ENCODE measurements at places on chromosomes 7 and 10.

DNA sequence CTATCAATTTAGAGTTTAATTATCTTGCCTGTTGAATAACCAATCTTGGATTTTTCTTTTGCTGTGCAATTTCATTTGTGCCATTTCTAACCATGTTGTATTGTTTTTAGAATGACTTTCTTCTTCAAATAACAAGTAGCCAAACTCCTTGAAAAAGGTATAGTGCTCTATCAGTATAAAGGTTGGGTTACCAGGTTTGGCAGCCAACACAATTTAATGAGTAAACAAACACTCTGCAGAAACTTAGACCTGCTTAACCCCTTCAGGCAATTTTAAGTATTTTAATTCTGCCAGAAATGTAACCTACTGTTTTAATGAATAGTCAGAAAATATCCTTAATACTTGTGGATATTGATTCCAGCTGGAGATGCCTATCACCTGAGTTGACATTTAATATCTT lies 299.8 kb downstream of the ARL4A start:
- DNase-seq, result no peak

GRCh38 chr10:21990449-21990848 lies 13.1 kb downstream of the DNAJC1 start:
- DNase-seq, result no peak

- DNase-seq, result no peak
These were observed 4.6 kb upstream of the CFAP46 start for GRCh38 chr10:132946806-132947546.

- no peak for DNase-seq
These were observed 1.7 kb downstream of the ADAP1 start for GRCh38 chr7:952548-953441.

DNA sequence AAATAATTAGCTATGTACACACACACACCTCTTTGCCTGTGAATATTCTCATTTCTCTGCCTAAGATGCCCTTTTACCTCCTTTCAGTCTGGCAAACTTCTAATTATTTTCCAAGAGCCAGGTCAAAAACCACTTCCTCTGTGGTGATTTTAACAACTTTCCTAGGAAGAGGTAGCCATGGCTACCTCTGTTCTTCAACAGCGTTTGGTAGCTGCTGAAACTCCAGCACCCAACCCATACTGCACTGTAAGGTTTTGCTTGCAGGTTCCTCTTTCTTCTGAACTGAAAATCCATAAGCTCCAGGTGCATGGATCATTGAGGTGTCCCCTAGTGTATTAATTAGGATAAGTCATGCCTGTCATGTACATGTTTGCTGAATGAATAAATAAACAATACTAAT lies 25.6 kb downstream of the NRCAM start:
- DNase-seq, result no peak

GRCh38 chr7:72925546-72926120 lies 738 bp downstream of the POM121 start:
- DNase-seq, result no peak

DNA sequence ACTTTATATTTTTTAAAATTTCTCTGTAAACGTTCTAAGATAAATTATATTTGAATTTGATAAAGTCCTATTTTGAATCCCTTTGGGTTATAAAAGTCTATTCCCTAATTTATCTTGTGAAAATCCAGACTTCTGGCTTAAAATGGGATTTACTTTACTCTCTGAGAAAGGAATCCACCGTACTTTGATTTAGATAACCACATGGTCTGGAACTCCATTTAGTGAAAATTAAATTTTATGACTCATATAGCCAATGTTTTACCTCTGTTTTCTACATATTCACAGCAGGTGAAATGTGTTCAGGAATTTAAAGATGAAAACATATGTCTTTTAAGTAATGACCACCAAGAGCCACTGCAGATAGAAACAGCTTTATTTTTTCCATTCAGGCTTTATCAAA lies 141.8 kb upstream of the FGFR2 start:
- no peak for DNase-seq

GRCh38 chr10:4825868-4826791 lies at the start of gene AKR1E2:
AKR1E2 (plus strand) TSS chr10:4826207; CDS start chr10:4826325, 118 bp downstream.
- no peak for DNase-seq

DNA sequence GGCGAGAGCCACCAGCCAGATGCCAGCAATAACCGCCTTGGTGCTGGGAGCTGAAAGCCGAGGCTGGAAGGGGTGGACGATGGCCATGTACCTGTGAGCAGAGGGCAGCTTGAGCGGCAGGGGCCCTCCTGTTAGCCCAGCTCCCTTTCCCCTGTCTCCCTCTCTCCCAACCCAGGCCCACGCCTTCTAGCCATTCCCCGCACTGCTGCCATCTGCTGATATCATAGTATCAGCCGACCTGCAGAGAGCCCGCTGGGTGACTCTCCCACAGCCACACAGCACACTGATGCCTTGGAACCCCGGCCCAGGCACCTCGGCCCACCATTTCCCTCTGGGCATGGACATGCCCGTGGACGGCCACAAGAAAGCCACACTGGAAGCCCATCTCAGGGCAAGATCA lies 1.7 kb downstream of the TACR2 start:
- DNase-seq, result no peak

DNA sequence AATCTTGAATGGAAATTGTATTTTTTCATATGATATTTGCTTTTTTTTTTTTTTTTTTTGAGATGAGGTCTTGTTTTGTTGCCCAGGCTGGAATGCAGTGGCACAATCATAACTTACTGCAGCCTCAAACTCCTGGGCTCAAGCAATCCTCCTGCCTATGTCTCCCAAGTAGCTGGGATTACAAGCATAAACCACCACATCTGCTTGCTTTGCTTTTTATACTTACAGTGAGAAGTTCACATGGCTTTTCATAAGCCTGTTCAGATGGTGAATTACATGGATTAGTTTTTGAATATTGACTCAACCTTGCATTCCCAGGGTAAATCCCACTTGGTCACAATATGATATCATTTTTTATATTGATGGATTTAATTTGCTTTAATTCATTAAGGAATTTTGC lies 22.0 kb downstream of the LRRD1 start:
- DNase-seq, result no peak

DNA sequence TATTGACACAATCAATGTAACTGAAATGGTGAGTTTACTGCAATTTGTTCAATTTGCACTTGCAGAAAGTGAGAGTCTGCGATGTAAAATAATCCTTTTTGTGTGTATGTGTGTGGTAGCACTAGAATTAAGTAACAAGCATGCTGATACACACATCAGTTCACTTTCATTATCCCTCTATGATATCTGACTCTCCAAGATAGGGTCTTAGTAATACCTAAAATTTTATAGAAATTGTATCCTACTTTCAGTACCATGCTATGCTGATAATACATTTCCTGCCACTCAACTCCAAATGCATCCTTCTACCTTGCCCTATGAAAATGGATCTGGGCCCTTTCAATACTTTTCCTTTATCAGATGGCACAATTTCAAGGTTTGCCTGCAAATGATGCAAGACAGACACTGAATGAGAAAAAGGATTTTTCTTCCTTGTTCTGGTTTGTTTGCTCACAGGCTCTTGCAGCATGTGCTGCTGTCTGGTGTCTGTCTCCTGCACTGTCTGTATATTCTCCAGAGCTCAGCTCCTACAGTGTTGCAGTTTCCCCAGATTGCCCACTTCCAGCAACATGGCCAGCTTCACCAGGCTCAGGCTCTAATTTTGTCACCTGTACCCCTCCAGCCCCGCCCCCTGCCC lies 297.9 kb upstream of the HGF start:
- DNase-seq, result no peak

DNA sequence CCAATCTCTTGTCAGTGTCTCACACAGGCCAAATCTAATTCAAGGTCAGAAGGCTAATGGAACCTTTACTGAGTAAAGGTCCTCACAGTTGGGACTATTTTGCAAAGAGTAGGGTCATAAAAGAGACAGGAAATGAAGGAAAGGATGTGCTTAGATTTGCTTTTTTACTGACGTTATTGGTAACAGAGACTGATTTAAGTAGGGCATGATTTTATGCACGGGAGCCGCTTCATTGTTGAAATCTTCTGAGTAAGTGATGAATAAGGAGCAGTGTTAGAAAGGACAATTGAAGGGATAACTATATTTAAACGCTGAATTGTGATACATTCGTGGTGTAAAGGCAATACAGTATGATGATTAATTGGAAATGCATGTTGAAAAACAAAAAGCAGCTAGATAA lies 261.5 kb downstream of the MALRD1 start:
- no peak for DNase-seq

GRCh38 chr7:117021986-117022385 lies 68.7 kb downstream of the ST7 start:
- no peak for DNase-seq

DNA sequence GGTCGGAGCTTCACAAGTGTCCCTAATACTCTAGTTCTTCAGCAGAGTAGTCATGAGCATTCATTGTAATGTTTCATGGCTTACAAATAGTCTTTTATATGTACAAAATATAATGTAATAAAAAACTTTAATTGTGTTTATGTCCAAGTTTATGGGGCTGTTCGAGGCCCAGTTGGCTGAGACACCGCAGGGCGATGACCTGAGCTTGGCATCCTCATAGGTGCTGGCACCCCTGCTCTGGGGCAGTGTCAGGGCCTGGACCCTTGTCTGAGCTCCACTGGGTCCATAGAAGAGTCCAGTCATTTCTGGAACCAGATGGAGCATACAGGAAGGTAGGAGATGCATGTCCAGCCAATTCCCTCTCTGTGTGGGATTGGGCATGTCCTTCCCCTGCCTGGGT lies 12.9 kb upstream of the ZMIZ1 start:
- no peak for DNase-seq

- DNase-seq, result no peak
These were observed 157.2 kb downstream of the CHRM2 start for GRCh38 chr7:137025469-137026175.

GRCh38 chr10:131931981-131932380 lies 31.2 kb downstream of the PPP2R2D start:
- DNase-seq, result no peak

- DNase-seq, result no peak
These were observed 91.9 kb upstream of the MYO3A start for GRCh38 chr10:25842146-25842545.

GRCh38 chr7:92753614-92754013 lies 82.8 kb downstream of the CDK6 start:
- no peak for DNase-seq

- DNase-seq, result peak; percentile 53
These were observed 2.2 kb upstream of the RBM17 start for GRCh38 chr10:6086375-6087233.

DNA sequence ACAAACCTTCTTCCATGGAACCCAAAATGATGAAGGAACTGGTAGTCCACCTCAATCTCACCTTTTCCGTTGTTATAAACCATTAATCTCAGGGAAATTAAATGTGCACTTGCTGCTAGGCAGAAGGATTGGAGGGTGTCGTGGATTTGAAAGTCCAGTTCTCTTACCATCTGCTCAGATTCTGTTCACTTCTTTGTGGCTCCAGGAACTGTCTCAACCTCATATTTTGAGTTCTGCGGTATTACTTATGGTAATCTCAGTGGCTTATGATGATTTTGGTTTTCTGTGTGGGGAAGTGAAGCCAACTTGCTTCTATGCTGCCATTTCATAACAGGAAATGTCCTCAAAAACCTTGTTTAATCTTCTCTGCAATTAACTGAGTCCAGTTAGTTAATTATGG lies 136.4 kb downstream of the CDC14C start:
- DNase-seq, result no peak

DNA sequence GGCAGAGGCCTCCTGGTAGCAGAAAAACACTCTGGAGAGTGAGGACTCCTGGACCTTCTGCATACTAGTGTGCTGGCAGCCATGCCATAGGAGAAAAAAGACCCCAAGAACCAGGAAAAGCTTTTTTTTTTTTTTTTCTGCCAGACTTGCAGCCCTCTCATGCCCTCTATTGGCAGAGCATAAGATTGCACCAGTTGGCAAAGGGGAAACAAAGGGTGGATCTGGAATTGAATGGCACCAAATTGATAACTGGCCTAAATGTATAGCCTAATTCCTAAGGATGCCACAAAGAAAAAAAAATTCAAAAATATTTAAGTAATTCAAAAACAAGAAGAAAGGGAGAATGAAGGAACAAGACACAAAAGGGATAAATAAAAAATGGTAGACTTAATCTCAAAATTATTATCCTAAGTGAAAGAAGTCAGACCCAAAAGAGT lies 112.5 kb upstream of the GHITM start:
- peak; percentile 39 for DNase-seq

GRCh38 chr7:88670536-88670935 lies 89.0 kb upstream of the ZNF804B start:
- no peak for DNase-seq

GRCh38 chr10:49241385-49241784 lies 53.2 kb upstream of the TMEM273 start:
- no peak for DNase-seq

GRCh38 chr10:48272682-48273081 lies 1.8 kb downstream of the FRMPD2 start:
- DNase-seq, result no peak

Data from Panc1 (cell line).